ENCODE measurements at places on chromosomes 1 and 21.

GRCh38 chr1:208682664-208683013, 438.5 kb upstream of the PLXNA2 start:
- no peak for DNase-seq

DNA sequence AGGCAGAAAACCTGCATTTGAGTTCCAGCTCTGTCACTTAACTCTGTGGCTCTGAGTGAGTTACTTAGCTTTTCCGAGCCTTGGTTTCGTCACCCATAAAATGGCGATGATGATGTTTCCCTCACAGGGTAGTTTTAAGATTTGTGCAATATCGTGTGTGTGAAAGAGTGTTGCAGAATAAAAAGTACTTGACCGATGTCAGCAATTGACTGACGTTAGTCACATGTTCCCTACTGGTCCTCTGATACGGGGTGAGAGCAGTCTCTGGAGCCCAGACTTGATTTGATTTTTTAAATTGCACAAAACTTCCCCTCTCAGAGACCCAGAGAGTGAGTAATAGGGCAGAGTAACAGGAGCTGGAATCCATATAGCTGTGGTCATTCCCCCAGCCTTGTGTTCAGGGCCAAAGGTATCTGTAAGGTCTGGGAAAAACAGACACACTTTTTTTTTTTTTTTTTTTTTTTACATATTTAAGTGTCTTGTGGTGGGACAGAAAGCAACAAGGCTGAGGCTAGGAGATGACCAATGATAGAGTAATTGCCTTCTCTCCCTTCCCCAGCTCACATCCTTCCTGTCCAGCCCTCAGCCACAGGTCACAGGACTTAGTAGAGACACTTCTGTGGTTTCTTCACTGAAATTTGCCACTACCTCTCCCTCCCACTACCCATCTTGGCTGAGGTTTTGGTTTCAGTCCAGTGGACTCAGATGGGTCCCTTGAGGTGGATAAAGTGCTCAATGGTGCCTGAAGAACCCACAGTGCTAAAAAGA, 2.0 kb downstream of the FCER1G start:
- DNase-seq: no peak

DNA sequence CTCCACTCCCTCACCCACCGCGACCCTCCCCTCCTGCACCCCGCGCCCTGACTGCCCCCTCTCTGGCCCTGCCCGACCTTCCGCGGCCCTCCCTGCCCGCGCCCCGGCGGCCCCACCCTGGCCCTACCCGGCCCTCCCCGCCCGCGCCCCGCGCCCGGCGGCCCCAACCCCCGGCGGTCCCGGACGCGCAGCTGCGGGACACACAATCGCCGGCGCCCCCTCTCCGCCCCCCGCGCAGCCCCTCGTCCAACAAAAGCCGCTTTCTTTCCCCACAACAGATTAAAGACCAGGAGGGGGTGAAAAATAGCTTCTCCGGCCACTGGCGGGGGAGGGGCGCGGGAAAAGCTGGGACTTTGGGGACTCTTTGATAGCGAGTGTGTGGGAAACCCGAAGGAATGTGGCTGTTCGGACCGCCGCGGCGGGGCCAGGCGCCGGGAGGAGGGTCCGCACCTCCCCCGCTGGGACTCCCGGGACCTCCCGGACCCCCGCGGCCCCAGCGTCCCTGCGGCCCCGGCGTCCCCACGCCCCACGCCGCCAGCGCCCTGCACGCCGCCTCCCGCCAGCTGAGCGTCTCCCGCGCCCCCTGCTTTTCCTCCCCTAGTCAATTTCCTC, 8.8 kb upstream of the ID3 start:
- no peak for DNase-seq

- no peak for DNase-seq
Observed at GRCh38 chr1:38929476-38929875, 12.2 kb downstream of the RHBDL2 start.

- no peak for DNase-seq
Observed at GRCh38 chr1:6098303-6099215, 52.9 kb downstream of the KCNAB2 start.

GRCh38 chr21:15425049-15425448, 304.7 kb upstream of the USP25 start:
- DNase-seq: no peak

DNA sequence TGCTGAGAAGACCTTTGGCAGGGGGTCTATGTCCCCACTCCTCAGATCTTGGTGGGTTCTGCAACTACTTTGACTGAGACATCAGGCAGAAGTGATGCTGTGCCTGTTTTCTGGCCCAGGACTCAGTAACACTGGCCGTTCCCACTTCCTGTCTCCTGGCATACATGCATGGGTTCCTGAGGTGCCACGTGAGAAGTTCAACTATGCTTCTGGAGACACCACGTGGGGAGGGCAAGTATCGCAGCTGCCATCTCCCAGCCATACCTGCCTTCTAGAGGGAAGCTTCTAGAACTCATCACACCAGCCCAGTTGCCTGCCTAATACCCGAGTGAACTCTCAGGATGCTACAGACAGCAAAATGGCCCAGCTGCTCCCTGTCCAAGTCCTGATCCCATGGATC, 65.8 kb downstream of the TRABD2B start:
- DNase-seq: no peak

DNA sequence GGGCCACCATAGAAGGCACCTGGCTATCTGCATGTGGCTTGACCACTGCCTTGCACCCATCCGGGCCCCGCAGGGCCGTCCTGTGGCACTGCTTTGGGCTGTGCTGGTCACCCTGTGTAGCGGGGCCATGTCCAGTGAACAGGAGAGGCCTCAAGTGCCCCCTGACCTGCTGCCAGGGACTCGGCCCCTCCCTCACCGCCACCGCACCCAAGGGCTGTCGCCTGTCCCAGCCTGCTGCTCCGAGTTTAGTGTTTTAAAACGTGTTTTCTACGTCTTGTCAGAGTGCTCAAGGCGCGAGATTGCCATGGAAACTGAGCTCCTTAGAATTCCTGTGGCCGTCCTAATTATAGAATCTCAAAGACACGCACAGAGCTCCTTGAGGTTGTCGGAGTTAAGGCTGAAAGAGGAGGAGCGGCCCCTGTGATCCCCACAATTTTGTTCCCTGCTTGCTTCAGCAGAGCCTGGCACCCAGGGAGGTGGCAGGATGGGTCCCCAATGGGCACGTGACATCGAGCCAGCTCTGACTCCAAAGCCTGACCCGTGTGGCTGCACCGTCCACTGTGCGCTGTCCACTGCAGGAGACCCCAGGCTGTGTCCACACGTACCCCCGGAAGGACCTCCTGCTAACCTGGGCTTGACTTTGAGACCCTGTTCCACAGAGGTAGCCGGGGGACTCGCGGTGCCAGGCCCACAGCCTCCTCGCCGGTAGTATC, 66.2 kb downstream of the FAAP20 start:
- no peak for DNase-seq

DNA sequence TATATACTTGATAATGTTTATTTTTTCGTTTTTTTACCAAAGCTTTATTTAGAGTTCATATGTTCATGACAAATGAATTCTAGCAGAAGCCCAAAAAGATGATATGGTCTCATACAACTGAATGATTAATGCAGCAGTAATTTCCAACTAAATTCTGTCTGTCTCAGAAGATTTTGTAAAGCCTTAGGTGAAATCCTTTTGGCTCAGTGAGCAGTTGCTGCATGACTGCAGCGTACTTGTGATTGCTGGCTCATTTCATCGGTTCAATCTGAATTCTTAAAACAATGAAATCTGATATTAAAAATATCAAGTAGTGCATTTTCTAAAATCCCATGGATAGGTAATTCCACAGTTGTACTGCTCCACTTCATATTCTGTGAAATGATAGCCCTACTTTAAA, 73.2 kb downstream of the AK5 start:
- no peak for DNase-seq

- DNase-seq: no peak
Observed at GRCh38 chr1:172724765-172725613, 66.1 kb downstream of the FASLG start.

DNA sequence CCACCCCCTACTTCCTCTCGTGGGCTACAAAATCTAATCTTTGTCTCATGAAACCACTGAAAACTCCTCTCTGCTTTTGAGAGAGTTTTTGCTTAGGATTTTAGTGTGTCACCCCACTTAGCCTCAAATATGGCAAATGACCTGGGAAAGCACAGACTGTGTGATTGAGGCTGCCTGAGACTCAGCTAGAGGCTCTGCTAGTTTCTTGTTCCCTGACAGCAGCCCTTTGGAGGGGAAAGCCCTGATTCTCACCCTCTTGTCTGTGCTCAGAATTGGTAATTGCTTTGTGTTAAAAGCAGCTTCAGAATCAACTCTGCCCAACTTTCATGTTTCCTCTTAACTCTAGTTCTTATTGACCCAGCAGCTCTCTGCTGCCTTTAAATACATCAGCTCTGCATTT, 85.6 kb upstream of the ZP4 start:
- DNase-seq: no peak

DNA sequence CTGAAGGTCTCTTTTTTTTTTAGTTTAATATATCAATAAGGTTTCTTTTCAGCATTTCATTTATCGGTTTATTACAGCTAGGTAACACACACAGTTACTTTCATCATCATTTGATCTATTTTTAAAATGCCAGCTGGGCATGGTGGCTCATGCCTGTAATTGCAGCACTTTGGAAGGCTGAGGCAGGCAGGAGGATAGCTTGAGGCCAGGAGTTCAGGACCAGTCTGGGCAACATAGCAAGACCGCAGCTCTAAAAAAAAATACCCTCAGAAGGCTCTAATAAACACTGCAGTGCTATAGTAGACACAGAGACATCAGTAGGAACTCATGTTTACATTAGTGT, 48.5 kb upstream of the VAMP3 start:
- no peak for DNase-seq

DNA sequence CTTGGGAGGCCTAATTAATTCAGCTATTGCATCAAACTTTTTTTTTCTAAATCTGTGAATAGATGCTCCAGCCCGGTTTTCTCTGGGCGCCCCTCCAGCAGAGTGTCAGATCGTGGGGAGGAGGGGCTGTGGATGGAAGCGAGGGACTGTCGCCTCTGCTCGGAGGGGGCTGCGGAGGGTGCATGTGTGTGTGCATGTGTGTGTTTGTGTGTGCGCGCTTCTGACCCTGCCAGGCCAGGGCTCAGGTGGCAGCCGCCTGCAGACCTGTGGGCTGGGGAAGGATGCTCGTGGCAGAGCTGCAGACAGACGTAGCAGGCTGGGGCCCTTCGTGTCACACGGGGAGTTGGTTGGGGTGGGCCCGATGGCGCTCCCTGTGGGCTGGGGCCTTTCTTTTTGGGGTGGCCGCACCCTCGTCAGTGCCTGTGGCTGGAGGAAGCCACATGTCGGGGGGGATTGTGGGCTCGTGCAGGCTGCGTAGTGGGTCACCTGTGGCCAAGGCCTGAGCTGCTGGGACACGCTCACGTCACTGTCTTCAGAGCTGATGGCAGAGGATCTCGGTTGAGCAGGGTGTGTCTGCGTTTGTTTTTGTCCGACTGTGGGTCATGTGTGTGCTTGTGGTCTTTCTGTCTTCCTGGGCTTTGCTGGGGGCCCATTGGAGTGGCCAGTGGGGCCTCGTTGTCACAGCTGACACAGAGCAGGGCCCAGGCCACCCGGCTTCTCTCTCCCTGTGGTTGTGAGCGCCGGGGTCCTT, 2.8 kb downstream of the SKI start:
- DNase-seq: peak; percentile 39

- DNase-seq: no peak
Observed at GRCh38 chr21:38774152-38774551, 31.6 kb upstream of the ETS2 start.

DNA sequence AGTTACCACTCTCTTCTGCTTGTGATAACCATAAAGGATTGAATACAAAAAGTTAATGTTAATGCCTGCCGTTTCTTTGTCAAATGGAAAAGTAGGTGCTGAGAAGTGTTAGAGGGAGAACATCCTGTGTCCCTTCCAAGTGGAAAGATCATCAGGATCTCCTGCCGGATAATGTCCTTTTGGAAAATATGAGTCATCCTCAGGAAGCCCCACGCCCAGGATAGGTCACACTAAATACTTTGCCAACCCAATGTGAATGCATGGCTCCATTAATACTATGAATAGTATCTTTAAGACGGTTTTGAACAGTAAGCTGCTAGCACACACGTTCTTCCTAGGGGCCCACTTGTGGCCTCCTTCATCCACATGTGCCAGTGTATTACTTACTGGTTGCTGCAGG, 279.5 kb downstream of the ZNF326 start:
- DNase-seq: no peak

- DNase-seq: no peak
Observed at GRCh38 chr1:17696417-17697301, 58.5 kb upstream of the ACTL8 start.

GRCh38 chr1:109258481-109259466, 9.4 kb downstream of the CELSR2 start:
- DNase-seq: no peak

- DNase-seq: no peak
Observed at GRCh38 chr1:109931189-109931731, 20.6 kb downstream of the CSF1 start.

DNA sequence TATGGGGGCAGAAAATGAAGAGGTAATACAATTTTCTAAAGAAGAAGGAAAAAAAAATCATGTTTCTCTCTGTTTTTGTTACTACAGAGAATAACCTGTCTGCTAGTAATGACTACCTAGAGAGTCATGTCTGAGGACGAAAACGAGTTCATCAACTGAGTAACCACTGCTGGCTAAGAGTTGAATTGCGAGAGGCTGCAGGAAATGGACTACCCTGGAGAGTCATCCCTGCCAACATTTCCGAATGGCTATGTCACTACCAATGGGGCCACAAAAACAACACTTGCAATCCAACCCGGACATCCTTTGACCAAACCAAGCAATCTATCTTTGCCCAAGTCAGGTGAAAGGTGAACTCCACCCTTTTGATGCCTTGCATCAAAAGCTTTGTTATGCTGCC, 120.6 kb downstream of the FCRL5 start:
- DNase-seq: no peak

DNA sequence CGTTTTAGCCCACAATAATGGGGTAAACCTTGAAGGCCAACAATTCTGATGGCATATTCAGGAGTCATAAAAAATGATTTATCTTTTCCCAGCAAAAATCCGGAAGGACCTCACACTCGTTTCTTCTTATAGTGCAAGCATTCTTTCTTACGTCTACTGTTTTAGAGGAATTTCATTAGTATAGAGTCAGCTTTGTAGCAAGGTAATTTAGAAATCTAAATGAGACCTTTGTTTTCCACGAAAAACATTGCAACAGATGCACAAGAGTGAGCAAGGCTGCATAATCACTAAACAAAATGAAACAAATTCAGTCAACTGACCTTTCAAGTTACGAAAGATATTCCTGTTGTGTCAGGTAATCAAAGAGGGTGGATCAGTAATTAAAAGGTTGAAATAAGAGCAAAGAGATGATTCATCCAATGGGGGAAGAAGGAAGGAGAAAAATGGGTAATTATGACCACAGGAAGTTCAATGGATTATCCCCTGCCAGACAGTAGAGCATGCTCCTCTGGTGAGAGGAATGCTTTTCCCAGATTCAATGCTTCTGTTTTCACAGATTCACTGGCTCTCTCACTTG, 560 bp upstream of the CSDE1 start:
- DNase-seq: no peak

DNA sequence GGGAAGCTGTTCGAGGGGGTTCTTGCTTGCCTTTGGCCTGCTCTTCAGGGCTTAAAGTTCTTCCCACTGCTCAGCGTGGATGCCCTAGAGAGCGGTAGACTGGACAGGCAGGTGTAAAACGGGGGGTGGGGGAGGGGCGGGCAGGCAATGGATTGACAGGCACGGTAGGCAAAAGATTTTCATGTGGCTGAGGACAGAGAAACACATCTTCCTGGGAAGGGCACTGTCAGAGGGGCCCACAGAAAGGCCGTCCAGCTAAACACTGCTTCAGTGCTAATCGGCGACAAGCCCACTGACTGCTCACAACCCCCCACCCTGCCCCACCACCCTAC, 412 bp downstream of the ABCA4 start:
- no peak for DNase-seq
